ENCODE measurements at places on chromosomes 6 and 20.

DNA sequence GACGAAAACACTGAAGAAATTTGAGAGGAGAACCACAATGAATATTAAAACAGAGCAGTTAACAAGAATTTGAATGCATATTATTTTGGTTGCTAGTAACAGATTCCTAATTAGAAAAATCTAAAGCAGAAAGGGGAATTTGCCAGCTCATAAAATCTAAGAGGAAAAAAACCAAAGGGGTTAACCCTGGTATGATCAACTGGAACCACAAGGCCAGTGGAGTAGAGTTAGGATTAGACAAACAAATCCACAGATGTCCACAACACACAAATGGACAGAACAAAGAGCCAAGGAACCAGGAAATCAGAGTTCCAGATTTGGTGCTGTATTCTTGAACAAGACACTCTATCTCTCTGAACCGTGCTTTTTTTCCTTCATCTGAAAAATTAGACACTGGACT is 195.0 kb downstream of the TASP1 start:
- no peak for DNase-seq

DNA sequence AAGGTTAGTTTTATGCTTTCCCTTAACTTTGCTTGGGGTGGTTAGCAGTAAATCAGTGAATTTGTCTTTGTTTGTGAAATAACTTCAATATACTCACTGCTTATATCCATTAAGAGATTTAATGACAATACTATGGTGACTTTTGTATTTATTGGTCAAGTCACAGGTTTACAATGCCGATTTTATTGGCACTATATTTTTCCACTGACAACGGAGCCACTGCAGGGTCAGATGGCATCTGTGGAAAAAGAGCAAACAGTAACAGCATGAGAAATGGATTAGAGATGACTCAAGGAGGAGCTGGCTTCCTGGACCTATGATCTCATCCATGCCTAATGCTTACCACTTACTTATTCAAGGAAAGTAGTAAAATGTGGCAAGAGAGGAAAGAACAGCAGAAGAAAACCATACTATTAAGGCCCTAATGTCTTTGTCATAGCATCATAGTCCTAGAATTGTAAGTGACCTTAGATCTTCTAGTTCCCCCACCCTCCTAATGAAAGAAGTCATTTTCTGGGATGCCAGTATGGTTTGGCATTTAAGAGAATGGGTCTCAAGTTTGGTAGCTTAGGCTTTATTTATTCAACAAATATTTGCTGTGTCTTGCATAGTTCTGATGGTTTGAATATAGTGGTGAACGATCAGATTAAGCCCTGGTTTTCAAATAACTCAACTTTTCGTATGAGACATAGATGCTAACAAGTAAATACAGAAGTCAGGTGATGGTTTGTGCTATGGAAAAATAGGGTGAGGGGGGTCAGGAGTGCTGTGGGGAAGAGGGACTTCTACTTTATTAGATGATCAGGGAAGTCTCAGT is 18.5 kb downstream of the RNF144B start:
- no peak for DNase-seq

- DNase-seq: no peak
Observed at GRCh38 chr6:165109011-165109410, 200.4 kb downstream of the C6orf118 start.

DNA sequence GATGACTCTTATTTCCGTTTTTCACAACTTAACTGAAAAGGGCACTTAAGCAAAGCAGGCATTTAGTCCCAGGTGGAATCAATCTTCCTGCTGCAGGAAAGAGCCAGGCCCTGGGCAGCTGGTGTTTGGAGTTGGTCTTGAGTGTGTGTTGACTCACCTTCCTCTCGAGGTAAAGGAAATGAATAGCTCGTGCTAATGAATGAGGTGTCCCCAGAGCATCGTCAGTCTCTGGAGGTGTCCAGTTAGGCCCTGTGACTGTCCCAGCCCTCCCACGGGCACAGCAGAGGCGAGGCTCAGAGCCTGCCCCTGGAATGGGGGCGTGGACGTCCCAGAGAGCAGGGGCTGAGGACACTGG is 277.7 kb downstream of the NRN1 start:
- no peak for DNase-seq

- DNase-seq: no peak
Observed at GRCh38 chr20:16280219-16280618, 293.0 kb downstream of the KIF16B start.

- no peak for DNase-seq
Observed at GRCh38 chr6:4804095-4804494, 27.9 kb downstream of the CDYL start.

GRCh38 chr6:136923116-136923953 is 1.2 kb downstream of the SLC35D3 start:
- no peak for DNase-seq

GRCh38 chr20:50223039-50224005 is 32.7 kb downstream of the CEBPB start:
- no peak for DNase-seq

GRCh38 chr6:42091718-42092023 is 41.3 kb downstream of the TAF8 start:
- DNase-seq: no peak

GRCh38 chr6:42817907-42818306 is 36.1 kb downstream of the BICRAL start:
- no peak for DNase-seq

DNA sequence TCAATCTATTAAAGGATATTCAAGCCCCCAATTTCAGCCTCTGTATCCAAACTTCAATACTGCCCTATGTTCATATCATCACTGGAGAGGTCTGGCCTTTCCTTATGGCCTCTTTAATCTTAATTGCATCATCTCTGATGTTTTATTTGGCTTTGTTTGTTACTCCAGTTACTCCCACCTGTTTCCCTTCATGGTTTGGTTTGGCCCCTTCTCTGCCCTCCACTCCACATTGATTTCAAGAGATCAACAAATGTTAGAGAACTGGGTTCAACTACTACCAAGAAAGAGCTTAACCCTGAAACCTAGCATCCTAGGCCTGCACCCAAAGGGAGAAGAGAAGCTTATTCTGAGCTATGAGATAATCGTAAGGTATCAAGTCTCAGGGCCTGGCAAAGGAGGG is 221.6 kb downstream of the LAMA2 start:
- DNase-seq: no peak

GRCh38 chr6:51570168-51570921 is 517.1 kb downstream of the PKHD1 start:
- DNase-seq: no peak

- DNase-seq: no peak
Observed at GRCh38 chr6:110859335-110859792, 15.2 kb upstream of the AMD1 start.

GRCh38 chr6:127343809-127344659 is 625 bp upstream of the ECHDC1 start:
- no peak for DNase-seq

GRCh38 chr20:34753706-34754461 is 49.7 kb downstream of the TP53INP2 start:
- no peak for DNase-seq

DNA sequence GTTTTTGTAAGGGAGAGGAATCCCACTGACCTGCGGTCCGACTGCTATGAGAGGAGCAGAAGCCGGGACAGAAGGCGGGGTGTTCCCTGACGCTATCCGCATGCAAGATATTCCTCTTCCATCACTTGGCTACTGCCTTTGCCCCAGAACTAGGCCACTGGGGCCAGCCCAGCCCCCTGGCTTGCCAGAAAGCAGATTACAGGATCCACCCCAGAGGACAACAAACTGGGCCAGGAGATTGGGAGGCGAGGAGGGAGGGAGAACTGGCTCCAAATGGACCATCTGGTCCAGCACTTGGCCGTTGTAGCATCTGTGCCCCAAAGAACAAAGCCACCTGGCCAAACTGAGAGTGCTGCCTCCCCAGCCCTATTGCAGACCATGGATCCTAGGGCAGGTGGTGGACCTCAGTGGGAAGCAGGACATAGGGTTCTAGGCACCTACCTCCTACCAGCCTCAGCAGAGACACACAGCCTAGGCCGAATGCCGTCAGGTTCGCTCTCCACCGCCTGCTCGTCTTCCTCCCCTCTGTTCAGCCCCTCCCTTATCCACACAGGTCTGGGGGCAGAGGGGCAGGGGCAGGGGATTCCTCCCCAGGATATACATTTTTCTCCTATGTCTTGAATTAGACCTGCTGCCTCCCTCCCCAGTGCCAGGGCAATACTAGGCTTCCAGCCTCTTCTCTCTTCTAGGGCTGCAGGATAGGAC is 4.0 kb downstream of the MDGA1 start:
- DNase-seq: no peak
